Fibroblast of skin of scalp (primary cell): ENCODE measurements at places on chromosomes 6 and 20.
A peak's percentile ranks its signal among the peaks of the same experiment; 100 is the strongest.

GRCh38 chr6:66930559-66931290, 1223.7 kb upstream of the EYS start:
- peak; percentile 72 for DNase-seq

DNA sequence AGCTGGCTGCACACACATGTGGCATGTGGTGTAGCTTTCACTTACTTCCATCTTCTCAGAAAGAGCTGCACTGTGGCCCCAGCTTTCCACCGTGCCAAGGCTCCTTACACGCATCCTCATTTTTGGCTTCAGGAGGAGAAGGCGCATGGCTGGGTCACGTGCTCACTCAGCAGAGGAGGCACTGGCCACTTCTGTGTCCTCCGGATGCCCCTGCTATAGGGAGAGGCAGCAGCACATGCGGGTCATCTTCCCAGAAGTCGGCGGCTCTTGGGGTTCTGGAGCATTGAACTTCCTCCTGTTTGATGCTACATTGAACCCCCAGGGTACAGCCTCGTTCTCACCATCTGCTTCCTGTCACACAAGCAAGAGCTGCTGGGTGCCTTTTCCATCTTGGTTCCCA, 111.3 kb downstream of the FAM120B start:
- no peak for DNase-seq

- no peak for DNase-seq
Observed at GRCh38 chr6:142189057-142189456, 42.0 kb downstream of the VTA1 start.

- DNase-seq = no peak
Observed at GRCh38 chr20:42690842-42691437, 498.8 kb downstream of the PTPRT start.

- DNase-seq = no peak
Observed at GRCh38 chr20:41286240-41286851, 31.2 kb downstream of the ZHX3 start.

DNA sequence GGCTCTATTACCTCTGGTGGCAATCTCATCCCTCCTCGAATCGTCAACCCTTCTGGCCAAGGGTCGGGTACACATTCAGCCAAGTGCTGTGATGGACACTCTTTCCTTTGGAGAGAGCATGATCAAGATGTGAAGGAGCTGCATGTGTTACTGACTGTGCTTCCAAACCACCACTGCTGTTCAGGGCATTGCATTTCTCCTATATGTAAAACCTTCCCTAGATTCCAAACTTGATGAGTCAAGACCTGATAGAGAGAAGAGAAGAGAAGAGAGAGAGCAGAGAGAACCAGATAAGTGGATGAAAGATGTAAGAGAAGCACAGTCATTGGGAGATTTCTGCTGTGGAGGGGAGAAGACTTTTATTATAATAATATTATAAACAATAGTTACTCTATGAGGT, 162.2 kb downstream of the KCNQ5 start:
- DNase-seq = peak; percentile 55

- DNase-seq = no peak
Observed at GRCh38 chr20:32190616-32191415, 16.7 kb downstream of the PLAGL2 start.

DNA sequence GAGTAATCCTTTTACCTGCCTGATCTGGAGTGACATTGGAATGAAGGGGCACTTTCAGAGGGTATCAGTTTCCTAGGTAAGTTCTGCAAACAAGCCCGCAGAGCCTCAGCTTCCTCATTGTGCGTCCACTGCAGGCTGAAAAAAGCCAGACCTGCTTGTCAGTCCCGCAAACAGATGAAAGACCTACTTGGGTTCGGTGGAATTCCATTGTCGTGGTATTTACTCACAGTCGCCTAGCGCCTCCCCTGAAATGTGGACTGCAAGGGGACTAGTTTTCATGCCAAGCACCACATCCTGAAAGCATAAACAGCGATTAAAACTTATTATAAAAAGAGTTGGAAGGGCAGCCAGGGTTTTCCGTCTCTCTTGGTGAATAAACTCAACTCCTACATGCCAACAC, 121.5 kb downstream of the PAX1 start:
- no peak for DNase-seq
